Stomach (tissue), 19 donors: ENCODE measurements at places on chromosomes 13 and 19.
A peak's percentile ranks its signal among the peaks of the same experiment; 100 is the strongest.

DNA sequence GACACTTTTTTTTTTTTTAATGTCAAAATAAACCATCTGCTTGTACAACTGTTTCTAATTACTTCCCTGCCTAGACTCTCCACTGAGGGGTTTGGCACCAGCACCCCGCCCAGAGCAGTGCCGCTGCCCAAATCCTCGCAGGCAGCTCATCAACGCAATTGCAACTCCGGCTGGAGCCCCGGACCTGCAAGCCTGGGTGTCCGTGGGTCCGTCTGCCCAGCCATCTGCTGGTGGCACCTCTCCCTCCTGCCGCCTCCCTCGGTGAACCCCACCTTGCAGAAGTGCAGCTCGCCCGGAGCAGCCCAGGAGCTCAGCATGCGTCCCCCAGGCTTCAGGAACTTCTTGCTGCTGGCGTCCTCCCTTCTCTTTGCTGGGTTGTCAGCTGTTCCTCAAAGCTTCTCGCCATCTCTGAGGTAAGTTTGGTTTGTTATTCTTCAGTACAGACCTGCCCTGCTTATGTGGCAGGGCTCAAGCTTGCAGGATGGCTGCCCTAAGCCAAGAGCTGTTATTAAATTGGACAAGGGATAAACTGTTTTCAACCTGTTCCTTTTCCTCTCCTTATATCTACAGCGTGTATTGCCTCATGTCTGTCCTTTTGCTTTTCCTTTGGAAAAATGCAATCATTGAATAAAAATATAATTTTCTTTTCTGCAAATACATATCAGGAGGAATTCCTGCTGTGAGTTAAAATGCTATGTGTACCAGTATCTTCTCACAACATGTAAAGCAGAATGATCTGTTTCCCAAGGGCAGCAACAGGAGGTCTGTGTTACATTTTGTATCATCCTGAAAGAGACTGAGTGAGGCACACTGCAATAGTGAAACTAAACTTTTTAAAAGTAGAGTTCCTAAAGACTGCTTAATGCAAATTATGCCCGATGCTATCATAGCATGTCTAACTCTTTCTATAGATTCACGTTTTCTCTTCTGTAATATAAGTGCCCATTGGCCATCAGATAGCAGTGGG, at the start of gene ITGBL1:
ITGBL1 (plus strand) TSS at position 157 of the 967 bp plus-strand sequence; CDS start at position 316, 159 bp downstream.
- H3K4me1 ChIP-seq: no peaks in the 10 kb centered on the region
- peak within 1 kb of the TSS; percentile 49 for H3K4me3 ChIP-seq
- no peaks in the 10 kb centered on the region for H3K36me3 ChIP-seq
- H3K27ac ChIP-seq: peak within 1 kb of the TSS; percentile 28
- no peak for DNase-seq

- peaks cover 84% of the 10 kb centered on the region for H3K36me3 ChIP-seq
- DNase-seq: no peak
- no peak overlapping the region for H3K27ac ChIP-seq
- H3K4me3 ChIP-seq: no peak overlapping the region
- H3K4me1 ChIP-seq: no peaks in the 10 kb centered on the region
- no peaks in the 10 kb centered on the region for H3K27me3 ChIP-seq
These were observed 8.9 kb downstream of the LONP1 start for GRCh38 chr19:5711025-5711424.

- peaks cover 5% of the 10 kb centered on the region for H3K36me3 ChIP-seq
- no peaks in the 10 kb centered on the region for H3K27me3 ChIP-seq
- H3K4me1 ChIP-seq: peaks cover 73% of the 10 kb centered on the region
- peak overlapping the region; percentile 1 for H3K27ac ChIP-seq
- no peak overlapping the region for H3K4me3 ChIP-seq
These were observed 3.7 kb downstream of the PLEKHF1 start for GRCh38 chr19:29668746-29669609.

DNA sequence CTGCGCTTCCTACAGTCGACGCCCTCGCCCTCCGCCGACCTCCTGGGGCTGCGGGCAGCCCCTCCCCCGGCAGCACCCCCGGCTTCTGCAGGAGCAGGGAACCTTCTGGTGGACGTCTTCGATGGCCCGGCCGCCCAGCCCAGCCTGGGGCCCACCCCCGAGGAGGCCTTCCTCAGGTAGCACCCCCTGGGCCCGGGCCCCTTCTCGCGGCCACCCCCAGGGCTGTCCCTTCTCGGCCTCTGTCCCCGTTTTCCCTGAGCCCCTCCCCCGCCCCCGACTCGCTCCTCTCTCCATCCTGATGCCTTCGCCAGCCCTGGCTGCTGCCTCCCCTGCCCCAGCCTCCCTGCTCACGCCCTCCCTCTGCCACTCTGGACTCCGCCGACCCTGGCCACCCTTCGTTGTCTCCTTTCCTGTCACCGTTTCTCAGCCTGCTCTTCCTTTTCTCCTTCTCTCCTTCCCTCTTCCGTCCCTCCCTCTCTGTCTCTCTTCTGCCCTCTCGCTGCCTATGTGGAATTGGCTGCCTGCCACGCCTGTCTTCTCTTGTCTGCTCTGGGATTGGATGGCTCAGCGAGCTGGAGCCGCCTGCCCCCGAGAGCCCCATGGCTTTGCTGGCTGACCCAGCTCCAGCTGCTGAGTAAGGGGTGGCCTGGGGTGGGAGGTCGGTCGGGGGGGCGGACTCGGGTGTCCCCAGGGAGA, 11.0 kb downstream of the FUZ start:
- peaks cover 100% of the 10 kb centered on the region for H3K36me3 ChIP-seq
- H3K4me1 ChIP-seq: peaks cover 6% of the 10 kb centered on the region
- peak overlapping the region; percentile 42 for H3K4me3 ChIP-seq
- peak overlapping the region; percentile 72 for H3K27ac ChIP-seq
- no peaks in the 10 kb centered on the region for H3K27me3 ChIP-seq
- peak; percentile 69 for DNase-seq

- peak; percentile 26 for DNase-seq
- H3K4me3 ChIP-seq: no peak overlapping the region
- H3K36me3 ChIP-seq: no peaks in the 10 kb centered on the region
- no peak overlapping the region for H3K27ac ChIP-seq
- H3K4me1 ChIP-seq: peaks cover 29% of the 10 kb centered on the region
- no peaks in the 10 kb centered on the region for H3K27me3 ChIP-seq
These were observed 10.5 kb downstream of the NACC1 start for GRCh38 chr19:13128583-13128982.

GRCh38 chr13:64510747-64511146, 2719.4 kb downstream of the PCDH9 start:
- H3K4me1 ChIP-seq: no peaks in the 10 kb centered on the region
- no peaks in the 10 kb centered on the region for H3K36me3 ChIP-seq
- no peak for DNase-seq
- no peak overlapping the region for H3K4me3 ChIP-seq
- H3K27me3 ChIP-seq: no peaks in the 10 kb centered on the region

DNA sequence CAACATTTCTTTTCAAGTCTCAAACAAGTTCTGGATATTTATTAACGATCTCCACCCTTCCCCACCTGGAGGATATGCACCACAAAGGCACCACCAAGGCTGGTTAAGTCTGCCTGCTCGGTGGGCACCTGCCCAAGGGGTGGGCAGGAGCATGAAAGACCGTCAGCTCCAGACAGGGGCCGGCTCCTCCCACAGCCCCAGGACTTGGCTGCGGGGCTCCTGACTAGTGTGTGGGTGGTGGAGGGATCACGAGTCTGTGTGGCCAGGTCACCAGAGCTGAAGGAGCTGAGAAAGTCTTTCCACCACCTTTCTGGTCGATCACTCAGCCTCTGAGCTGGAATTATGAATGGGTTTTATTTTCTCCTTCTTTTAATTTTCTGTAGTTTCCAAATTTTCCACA, 7.8 kb downstream of the SLC7A1 start:
- DNase-seq: no peak
- no peaks in the 10 kb centered on the region for H3K27me3 ChIP-seq
- no peak overlapping the region for H3K27ac ChIP-seq
- H3K4me1 ChIP-seq: peaks cover 37% of the 10 kb centered on the region
- H3K36me3 ChIP-seq: no peaks in the 10 kb centered on the region

DNA sequence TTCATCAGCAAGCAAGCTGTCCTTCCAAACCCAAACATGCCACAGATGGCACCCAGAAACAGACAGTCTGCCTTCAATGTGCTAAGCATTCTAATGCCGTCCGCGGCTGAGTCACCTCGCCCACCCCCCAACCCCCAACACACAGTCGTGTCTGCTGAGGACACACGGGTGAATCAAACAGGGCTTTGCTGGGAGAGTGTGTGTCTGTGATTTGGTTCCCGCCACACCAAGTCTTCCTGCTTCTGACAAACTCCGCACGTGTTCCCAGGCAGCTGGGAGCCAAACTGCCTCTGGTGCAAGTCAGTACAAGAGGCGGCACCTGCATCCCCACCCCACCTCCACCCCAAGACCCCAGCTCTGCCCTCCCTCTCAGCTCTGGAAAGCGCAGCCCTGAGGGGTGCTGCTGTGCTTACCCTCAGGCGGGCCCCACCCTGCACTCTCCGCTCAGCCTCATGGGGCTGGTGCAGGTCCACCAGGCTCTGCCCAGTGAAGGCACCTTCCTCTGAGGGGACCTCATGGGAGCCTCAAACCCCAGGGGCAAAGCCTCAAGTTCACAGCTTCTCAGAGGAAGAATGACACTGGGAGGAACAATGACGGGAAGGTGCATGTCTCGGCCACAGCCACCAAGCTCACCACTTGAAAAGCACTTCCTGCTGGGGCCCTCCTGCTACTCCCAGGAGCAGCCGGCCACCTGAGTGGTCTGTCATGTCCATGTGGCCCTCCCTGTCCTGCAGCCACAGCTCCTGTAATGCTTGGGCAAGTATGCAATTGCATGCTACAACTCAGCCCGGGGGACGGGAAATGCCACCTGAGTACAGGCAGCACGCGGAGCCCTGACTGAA, 15.0 kb upstream of the SLC35E1 start:
- H3K4me1 ChIP-seq: peaks cover 92% of the 10 kb centered on the region
- peak; percentile 61 for DNase-seq
- no peaks in the 10 kb centered on the region for H3K27me3 ChIP-seq
- no peaks in the 10 kb centered on the region for H3K36me3 ChIP-seq

DNA sequence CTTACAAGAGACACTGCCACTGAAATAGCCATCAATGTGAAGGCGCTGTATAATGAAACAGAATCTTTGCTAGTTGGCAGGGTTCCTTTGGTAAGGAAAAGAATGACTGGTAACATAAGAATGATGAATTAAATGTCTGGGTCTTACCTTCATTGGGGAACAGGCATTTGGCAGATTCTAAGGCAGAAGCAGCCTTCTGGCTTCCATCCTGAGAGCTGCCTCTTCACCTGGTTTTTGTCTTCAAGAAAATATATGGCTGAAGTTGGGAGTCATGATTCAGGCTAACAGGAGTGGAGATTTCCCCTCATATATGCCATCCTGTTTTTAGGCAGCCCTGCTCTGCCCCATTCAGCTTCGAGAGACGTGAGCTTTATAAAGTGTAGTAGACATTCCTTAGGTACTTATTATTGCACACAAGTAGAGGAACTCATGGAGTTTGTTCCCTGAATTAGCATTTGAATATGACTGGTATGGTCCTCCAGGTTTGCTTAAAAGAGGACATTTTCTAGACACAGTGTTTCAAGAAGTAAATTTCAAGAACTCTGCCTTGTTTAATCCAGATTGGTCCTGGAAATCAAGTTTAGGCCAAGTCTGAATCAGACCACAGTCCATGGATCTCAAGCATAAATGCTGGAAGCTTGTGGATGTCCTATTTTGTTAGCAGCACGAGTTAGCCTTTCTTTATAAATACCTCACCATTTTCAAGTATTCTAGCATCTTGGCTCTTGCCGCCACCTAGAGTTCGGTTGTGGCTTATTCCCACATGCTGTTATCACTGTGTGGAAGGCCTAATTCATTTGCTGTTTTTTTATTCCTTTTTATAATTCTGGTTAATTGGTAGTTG, 56.2 kb upstream of the AKAP11 start:
- no peak for DNase-seq
- H3K36me3 ChIP-seq: no peaks in the 10 kb centered on the region
- no peaks in the 10 kb centered on the region for H3K4me1 ChIP-seq
- no peaks in the 10 kb centered on the region for H3K27me3 ChIP-seq

GRCh38 chr13:59312776-59313175, 851.0 kb downstream of the DIAPH3 start:
- H3K4me3 ChIP-seq: no peak overlapping the region
- no peaks in the 10 kb centered on the region for H3K27me3 ChIP-seq
- H3K36me3 ChIP-seq: no peaks in the 10 kb centered on the region
- H3K27ac ChIP-seq: no peak overlapping the region

DNA sequence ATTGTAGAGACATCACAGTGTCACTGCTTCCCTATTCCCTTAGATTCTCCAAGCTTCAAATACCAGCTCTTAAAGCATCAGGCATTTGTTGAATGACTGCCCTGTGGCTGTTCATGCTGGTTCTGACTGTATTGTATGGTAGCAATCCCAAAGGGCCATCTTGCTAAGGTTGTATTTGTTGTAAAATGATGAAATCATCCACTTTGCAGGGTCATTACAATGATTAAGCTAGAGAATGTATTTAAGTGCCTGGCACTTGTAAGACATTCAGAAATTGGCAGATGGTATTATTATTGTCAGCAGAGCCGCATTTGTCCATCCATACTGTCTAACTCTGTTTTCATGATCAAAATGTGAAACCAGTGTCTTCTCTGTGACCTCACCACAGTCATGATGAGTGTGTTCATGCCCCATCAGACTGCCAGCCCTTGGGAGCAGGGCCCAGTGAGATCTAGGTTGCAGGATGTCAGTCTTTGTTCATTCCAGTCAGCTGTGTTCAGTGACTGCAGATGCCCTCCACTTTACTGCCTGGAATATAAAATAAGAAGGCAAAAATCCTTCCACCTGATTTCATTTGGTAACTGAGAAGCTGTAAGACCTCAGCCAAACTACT, 86.1 kb downstream of the DHRS12 start:
- H3K27me3 ChIP-seq: no peaks in the 10 kb centered on the region
- no peak for DNase-seq
- H3K27ac ChIP-seq: no peak overlapping the region
- H3K36me3 ChIP-seq: peaks cover 8% of the 10 kb centered on the region

DNA sequence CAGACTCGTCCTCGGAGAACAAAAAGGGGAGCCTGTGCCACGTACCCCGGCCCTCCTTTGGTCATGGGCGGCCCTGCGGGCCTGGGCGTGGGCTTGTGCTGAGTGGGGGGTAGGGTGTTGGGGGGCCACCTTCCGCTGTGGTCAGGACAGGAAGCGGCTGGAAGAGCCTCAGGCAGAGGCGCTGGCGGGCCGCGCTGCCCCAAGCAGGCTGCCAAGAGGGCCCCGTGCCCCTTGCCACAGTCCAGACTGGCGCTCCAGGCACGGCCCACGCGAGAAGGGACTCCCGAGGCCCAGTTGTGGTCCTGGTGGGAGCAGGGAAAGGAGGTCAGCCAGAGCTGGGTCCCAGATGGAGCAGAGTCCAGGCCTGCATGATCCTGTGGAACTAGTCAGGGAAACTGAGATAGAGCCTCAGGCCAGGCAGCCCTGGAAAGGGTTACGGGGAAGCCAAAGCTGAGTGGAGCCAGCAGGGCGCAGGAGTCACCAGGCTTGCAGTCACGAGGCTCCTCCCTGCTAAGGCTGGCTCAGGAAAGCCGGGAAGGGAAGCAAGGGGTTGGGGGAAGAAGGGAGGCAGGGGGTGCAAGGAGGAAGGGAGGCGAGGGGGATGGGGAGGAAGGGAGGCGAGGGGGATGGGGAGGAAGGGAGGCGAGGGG, 135.0 kb downstream of the CRYL1 start:
- H3K27me3 ChIP-seq: no peaks in the 10 kb centered on the region
- H3K36me3 ChIP-seq: no peaks in the 10 kb centered on the region
- DNase-seq: no peak
- H3K27ac ChIP-seq: no peak overlapping the region
- H3K4me3 ChIP-seq: no peak overlapping the region

GRCh38 chr19:58553799-58554493, 959 bp downstream of the CHMP2A start:
- no peaks in the 10 kb centered on the region for H3K27me3 ChIP-seq
- no peak for DNase-seq
- H3K27ac ChIP-seq: peak overlapping the region; percentile 100

- H3K36me3 ChIP-seq: no peaks in the 10 kb centered on the region
- peaks cover 3% of the 10 kb centered on the region for H3K4me1 ChIP-seq
- H3K27ac ChIP-seq: no peak overlapping the region
These were observed 43.6 kb upstream of the MTIF3 start for GRCh38 chr13:27493981-27494380.
